NAMALWA (cell line): ENCODE measurements at places on chromosomes 3 and 15.

GRCh38 chr15:50735156-50735555, 30.4 kb downstream of the SPPL2A start:
- no peak for DNase-seq

GRCh38 chr3:197082871-197083270, 53.3 kb upstream of the MELTF start:
- no peak for DNase-seq

GRCh38 chr3:2948882-2949281, 161.3 kb downstream of the IL5RA start:
- no peak for DNase-seq

GRCh38 chr3:184174284-184174645, 390 bp upstream of the AP2M1 start:
- DNase-seq, result no peak

- DNase-seq, result no peak
Measured at GRCh38 chr3:13574798-13575451, 26.0 kb downstream of the FBLN2 start.

DNA sequence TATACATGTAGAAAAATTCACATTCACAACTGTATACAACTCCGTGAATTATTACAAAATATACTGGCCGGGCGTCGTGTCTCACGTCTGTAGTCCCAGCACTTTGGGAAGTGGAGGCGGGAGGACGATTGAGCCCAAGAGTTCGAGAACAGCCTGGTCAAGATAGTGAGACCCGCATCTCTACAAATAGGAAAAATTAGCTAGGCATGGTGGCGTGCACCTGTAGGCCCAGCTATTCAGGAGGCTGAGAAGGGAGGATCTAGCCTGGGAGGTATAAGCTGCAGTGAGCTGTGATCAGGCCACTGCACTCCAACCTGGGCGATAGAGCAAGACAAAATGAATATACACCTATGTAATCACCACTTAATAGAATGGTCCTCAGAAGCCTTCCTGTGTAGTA, 1.3 kb downstream of the RAD51 start:
- DNase-seq, result no peak

DNA sequence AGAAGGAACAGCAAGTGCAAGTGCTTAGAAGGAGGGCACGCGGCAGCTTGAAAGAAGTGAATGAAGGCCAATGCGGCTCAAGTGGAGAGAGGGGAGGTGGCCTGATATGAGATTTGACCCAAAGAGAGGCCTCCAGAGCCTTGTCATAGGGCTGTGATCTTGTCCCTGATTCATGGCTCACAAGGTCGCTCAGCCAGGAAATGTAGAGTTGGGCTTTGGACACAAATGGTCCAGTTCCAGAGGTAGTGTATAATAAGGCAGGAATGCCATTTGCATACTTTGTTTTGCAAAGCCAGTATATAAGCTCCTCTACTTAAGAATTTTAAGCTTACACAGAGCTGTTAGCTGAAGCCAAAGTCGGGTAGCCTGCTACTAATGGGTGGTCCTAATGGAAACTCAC, 33.7 kb downstream of the HGD start:
- no peak for DNase-seq

- DNase-seq, result peak; percentile 4
Measured at GRCh38 chr3:19559724-19560442, 374.1 kb downstream of the EFHB start.

DNA sequence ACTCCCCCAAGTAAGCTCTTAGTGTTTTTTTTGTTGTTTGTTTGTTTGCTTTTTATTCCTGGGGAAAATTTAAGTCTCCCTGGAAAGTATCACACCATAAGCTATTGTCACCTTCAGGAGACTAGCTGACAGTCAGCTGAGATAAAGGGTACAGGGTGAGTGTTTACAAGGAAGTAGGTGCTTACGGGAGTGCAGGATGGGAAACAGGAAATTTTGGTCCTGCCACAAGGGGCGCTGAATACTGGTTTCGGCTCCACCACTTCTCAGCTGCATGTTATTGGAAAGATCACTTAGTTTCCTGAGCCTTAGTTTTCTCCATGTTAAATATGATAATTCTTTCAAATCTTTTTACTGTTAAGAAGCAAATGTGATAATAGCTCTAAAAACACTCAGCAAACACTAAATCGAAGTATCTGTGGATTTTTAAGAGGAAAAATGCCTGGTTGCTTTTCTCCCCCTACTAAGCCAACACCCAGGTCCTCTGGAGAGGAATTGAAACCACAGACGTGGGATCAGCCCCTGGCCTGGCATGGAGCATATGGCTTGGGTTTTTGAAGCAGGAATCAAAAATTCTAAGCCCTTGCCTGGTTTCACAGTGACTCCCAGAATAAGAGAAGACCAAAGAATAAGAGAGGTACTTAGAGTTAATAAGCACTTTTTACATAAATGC, 90.7 kb downstream of the SCN11A start:
- DNase-seq, result peak; percentile 66

- no peak for DNase-seq
Measured at GRCh38 chr3:136106101-136106500, 90.0 kb downstream of the MSL2 start.

- no peak for DNase-seq
Measured at GRCh38 chr3:42513121-42513520, 10.7 kb downstream of the VIPR1 start.

GRCh38 chr15:87736891-87737389, 519.6 kb downstream of the NTRK3 start:
- no peak for DNase-seq

DNA sequence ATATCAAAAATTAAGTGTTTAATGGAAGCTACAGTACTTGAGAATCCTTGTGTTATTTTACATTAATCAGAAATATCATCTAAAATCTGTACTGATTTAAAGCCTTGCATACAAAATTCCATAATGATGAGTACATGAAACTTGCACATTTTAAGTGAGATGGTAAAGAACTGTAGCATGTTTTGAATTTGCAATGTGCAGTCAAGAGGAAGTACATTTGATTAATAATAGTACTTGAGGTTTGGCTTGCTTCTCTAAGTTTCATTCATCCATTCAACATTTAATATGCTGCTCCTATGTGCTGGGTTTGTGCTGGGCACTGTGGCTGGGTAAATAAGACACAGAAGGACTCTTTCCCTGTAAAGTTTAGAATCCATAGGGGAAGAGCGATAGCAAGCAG, 332.3 kb downstream of the CNTN3 start:
- DNase-seq, result no peak

- no peak for DNase-seq
Measured at GRCh38 chr3:106068381-106068780, 199.6 kb upstream of the CBLB start.

DNA sequence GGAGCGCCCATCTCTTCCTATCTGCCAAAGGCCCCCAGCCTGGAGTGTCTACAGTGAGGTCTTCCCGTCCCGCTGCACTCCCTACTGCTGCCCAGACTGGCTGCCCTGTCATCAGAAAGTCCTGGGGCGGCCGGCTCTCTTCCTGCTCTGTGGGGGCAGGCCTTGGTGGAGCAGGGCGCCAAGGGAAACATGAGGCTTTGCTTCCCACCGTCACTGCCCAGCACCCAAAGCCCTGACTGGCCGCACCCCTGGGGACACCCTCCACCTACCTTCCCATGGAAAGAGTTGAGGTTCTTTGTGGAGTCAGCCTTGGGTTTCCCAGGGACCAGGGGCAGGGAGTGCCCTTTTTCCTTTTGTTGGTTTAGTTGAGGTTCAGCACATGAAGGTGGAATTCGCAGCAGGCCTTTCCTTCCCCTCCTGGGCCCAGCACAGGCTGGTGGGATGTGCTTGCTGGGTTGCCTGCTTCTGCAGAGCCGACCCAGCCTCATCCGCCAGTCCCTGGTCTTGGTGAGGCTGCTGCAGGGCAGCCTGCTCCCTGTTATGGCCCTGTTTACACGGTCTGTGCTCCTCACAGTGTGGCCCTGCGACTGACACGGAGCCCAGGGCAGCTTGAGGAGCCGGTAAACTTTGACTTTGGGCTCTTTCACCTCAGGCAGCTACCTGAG, 51.8 kb upstream of the PLXNA1 start:
- no peak for DNase-seq

DNA sequence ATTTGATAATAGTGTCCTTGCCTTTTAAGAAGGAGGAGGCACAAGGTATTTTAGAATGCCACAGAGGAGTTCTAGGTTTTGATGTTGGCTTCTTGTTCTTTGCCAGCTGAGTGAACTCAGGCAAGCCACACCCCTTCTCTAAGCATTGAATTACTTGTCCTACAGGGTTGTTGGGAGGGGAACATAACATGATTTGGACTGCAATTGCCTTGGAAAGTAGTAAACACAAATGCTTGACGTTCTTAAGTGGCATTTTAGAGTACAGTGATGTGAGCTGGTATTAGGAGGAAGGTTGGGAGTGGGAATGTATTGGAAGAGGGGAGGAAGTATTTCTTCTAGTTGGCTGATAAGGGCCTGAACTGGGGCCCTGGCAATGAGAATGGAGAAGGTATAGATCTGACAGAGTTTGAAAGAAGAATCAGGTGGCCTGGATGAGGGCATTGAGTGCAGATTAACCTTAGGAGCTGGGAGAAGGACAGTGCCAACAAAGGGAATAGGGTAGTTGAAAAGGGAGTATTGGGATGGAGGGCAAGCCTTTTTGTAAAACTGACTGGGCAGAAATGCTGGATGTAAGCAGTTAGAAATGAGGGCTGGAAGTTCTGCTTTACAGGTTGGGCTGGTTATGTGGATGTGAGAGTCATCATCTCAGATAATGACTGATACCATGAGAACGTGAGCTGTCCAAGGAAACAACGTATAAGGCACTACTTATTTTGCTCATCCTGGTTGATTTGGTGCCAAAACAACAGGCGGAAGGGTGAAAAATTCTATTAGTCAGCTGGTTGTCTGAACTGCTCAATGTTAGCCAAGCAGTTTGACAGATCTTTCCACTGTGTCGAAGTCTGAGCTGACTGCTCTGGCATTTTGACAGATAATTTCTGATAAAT, 16.7 kb downstream of the KAT2B start:
- no peak for DNase-seq

DNA sequence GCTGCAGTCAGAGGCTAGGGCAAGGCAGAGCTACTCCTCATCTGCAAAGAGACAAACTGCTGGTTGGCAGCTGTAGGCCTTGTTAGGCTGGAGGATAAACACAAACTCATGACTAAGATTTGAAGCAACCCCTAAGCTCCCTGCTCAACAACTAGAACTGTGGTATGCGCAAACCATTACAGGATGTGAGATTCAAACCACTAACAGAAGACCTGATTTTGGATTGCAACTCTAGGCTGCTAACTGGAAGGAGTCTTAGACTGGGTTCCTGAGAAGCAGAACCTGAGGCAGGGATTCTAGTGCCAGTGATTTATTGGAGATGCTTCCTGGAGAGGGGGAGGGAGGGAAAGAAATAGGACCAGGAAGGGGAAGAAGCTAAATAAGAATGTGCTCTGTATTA, 22.5 kb downstream of the CCR4 start:
- no peak for DNase-seq

DNA sequence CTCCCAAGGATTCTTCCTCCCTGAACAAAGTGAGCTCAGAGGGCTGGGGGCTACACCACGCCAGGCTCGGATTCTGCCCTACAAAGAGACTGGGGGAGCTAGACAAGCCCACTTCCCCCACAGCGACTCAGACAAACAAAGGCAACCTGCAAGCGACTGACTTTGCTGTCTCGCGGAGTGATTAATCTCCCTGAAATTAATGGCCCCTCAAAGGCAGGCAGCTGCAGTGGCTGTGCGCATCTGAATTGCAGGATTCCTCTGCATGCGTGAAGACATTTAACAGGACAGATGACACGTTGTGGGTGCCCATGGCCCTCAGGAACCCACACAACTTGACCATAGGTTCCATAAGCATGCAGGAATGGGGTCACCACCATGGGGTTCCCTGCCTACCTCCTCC, 18.4 kb downstream of the CTXND1 start:
- no peak for DNase-seq

GRCh38 chr3:42421818-42422796, 11.7 kb upstream of the LYZL4 start:
- DNase-seq, result no peak

GRCh38 chr3:102736288-102736974, 301.6 kb downstream of the ZPLD1 start:
- DNase-seq, result no peak

DNA sequence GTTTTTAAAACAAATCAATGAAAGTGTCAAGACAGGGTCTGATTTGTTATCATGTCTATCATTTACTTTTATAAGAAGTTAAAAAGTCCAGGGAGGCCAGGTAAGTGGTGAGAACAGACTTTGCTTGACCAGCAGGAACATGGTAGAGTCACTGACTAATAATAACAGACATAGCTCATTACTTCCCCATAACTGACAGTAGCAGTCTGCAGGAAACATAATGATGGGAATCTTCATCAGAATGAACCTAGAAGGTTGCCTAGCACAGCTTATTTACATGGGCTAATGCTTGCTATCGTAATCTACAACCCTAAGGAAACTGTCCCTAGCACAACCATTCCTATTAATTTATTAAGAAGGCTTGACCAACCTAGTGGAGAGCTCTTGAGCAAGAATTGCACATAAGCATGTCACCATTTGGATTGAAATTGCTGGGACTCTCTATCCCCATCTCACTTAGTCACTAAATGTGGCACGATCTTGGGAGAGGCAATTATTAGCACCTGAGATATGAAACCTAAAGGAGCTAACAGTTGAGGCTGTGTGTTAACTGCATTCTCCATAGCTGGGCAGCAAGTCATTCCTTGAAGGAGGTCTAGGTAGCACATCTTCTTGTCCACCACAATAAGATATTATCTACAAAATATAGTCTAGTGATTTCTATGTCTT, 139.6 kb upstream of the ZBTB20 start:
- no peak for DNase-seq

DNA sequence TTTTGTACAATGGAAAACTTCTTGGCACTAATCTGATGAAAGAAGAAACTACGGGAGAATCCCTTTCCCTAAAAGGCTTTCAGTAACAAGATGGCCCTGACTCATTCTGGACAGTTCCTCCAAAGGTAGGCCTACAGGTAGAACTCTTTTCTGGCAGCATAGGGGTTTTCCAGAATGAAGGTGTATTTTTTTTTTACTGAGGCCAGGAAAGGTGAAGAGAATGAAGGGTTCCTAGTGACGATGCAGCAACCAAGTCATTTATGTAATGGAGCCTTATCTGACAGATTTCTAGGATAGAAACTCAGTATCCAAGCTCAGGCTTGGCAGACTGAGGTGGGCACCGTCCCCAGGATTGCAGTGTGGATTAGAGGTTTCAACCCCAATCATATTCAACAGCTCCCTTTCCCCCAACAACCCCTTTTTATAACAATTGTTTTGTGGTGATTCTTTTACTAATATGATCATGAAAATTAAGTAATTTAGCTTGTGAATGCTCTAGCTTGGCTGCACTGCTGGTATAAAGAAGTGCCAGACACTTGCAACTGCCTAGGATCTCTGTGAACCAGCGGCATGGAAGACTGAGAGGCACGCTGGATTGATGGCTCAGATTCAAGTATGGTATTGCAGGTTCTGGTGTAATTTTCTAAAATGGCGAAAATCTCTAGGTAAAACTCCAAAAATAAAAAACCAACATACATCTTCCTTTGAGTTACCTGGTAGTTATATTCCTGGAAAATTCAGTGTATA, 8.7 kb upstream of the TRIM69 start:
- no peak for DNase-seq

DNA sequence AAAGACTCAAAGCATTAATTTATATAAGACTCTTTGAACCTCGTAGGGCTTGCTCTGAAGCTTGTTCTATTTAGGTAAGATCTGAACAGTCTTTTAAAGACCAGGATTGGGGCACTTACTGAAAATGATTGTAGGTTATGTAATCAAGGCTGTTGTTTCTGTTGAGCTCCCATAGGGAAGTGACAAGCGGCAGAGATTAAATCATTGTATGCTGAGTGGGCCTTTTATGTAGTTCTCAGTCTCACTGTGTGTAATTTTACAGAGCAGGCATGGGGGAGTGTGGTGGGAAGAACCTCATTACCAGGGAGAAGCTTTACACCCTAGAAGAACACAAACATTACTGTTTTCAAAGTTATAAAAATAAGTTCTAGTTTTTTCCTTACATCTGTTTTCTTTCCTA, 160.0 kb upstream of the SNTN start:
- DNase-seq, result no peak
